ENCODE measurements at places on chromosomes 6 and 20.

GRCh38 chr6:111687652-111688051 lies 82.0 kb upstream of the TRAF3IP2 start:
- no peak for DNase-seq

DNA sequence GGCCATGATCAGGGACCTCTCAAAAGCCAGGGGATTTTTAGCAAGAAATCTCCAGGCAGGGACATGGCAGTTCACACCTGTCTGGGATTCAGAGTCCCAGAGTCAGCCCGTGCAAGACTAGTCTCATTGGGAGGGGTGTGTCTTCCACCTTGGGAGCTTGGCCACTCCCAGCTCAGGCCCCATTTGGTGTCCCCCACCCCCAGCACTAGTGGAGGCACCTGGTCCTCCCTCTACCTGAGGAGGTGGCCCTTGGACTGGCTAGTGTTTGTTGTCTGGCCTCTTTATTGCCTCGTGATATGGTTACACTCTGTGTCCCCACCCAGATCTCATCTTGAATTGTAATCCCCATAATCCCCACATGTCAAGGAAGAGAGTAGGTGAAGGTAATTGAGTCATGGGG lies 140.8 kb upstream of the PHACTR3 start:
- no peak for DNase-seq

GRCh38 chr20:44182135-44182765 lies 4.7 kb downstream of the JPH2 start:
- no peak for DNase-seq

- no peak for DNase-seq
These were observed 20.7 kb downstream of the COL19A1 start for GRCh38 chr6:69887026-69887425.

DNA sequence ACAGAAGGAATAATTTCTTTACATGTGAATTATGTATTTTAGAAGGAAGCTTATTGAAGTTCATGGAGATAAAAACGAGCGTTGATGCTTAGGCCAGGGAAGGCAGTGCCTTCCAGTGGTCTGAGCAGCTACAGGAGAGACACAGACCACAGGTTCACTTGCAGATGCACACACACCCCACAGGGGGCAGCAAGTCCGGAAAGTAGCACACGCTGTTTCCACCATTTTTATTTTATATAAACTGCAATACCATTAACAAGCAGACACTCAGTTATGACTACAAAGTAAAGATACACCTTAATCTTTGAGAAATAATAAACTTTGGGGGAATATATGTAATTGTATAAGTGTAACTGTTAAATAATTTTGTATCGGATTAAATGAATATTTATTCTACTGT lies 13.5 kb upstream of the DACT2 start:
- DNase-seq = no peak

DNA sequence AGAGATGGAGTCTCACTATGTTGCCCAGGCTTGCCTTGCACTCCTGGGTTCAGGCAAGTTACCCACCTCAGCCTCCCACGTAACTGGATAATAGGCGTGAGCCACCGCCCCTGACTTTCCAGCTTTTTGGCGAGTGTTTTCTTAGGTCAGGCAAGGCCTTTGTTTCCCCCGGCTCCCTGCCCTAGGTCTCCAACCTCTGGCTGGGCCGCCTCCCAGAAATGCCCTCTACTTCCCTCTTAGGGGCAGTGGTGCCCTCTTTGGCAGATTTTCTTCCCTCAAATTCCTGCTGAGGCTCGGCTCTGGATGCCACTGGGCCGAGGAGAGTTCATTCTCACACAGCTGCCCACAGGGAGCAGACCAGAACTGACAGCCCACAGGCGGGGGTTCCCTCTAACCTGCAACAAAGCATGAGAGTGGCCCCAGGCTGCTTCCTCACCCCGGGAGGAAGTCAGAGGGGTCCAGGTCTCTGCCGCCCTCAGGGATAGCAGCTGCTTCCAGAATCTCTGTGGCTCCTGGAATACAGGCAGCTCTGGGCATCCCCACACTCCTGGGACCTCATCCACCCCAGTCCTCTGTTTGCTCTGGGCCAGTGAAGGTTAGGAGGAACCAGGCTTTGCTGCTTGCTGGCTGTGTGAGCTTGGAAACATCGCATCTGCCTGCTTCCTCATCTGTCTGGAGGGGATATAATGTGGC lies 56.5 kb downstream of the TCP11 start:
- no peak for DNase-seq

- no peak for DNase-seq
These were observed 270.5 kb downstream of the BMP2 start for GRCh38 chr20:7038029-7038428.

DNA sequence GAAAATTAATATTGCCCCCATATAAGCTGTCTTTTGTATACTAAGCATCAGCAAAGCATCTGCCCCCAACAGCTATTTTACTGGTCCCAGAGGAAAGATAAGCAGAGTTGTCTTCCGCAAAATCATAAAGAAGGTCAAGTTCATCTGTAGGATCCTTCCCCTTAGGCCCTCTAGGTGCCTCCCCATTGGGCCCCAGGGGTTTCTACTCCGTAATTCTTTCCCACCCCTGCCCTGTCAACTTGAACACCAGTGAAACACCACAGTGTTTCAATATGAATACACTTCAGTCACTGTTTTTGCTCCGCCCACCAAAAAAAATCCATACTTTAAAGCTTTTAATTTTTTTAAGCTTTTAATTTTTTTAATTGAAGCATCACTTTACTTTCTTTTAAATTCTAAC lies 159.2 kb downstream of the ATXN1 start:
- DNase-seq = no peak

DNA sequence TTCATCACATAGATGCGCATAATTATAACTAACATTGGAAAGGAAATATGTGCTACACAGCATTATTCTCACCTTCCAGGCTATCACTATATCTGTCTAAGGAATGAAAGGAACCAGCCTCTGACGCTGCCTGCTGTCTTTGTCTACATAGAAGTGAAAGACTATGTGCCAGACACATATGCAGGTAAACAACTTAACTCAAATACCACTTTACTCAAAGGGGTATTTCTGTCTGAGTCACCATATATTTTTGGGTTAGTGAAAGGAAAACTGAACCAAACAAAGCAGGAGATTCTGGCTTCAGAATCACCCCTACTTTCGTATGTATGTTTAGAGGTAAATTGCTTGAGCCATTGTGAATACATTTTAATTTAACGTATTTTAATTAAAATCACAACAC lies 328.6 kb upstream of the PLCB4 start:
- no peak for DNase-seq

DNA sequence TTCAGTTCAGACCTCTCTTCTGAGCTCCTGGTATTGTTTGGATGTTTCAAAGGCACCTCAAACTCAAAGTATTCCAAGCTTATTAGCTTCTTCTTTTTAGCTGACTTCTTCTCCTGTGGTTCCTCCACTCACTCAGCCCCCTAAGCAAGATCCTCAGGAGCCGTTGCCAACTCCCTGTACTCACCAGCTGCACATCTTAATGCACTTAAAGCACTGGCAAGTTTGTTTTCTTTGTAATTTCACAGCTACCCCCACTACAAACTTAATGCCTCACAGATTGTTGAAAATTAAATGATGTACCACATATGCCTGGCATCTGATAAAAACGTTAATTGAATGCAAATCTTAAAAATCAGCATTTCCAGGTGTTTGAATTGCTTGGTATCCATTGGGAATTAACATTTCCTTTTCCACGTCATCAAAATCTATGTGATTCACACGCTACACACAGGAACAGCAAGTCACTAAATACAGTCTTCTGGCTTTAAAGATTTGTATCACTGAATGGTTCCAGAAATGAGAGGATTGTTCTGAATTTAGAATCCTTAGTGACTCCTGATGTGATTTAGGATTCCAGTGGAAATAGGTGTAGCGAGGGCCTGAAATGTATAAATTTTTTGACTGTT lies 24.5 kb downstream of the CALHM6 start:
- no peak for DNase-seq

GRCh38 chr6:5096482-5096881 lies 11.3 kb downstream of the PPP1R3G start:
- no peak for DNase-seq

GRCh38 chr6:139423971-139424667 lies 49.7 kb upstream of the CITED2 start:
- no peak for DNase-seq

Measured in activated naive CD4-positive, alpha-beta T cell (primary cell).